8988T (cell line): ENCODE measurements at places on chromosomes 6 and 20.

DNA sequence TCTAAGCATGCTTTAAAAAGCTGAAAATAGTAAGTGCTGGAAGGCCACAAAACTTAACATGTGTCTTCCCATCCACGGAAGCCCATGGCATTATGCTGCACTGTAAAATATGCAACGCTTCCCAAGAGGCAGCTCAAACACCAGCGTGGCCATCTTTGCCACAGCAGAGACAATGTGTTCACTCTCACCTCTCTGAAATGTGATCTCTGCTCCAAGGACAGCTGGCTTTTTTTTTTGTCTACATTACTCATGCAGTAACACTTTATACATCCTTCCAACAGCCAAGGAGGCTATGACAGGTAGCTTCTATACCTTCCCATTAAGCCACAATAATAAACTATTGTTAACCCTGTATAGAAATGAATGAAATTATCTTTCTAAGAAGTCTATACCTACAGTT lies 49.2 kb downstream of the BLOC1S5 start:
- DNase-seq: no peak

- no peak for DNase-seq
Measured at GRCh38 chr6:40347571-40348011, 239.6 kb downstream of the LRFN2 start.

DNA sequence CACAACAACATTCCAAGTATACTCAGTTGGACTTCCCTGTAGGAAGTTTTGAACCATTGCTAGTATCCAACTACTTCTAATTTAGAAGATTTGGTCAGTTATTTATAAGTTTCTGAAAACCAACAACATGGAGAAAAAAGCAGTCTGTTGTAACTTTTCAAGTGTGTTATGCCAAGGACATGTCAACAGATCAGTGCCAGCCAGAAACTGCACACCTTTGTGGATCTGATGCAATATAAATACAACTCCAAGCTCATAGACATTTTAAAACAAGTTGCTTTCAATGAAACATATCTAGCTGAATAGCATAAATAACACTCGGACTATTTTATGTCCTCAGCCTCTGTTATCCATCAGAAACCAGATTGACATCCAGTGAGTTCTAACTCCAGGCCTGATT lies 58.3 kb upstream of the CARMIL1 start:
- DNase-seq: no peak

GRCh38 chr20:44683263-44684046 lies 31.7 kb upstream of the CCN5 start:
- no peak for DNase-seq

DNA sequence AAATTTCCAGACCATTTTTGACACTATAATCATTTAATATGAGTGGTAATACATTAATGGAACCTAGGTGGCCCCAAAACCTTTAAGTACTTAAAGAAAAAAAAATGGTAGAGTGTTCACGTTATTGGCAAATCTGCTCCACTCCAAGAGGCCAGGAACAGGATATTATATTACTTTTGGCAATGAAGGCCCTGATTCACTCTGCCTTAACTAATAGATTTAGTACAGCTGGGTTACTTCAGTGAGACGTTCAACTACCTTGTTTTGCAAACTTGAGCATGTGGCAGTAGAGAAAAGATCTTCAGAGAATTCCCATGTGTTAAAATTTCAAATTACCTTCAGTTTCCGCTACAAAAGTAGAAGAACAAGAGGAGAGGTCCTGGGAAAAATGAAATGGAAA lies 12.8 kb downstream of the ADNP start:
- DNase-seq: no peak
